ENCODE measurements at places on chromosomes 3 and 15. TPM values are rescaled to one million over a fixed set of nuclear protein-coding genes. Genes with fewer than 3 reads are reported as not detected.

GRCh38 chr15:34850121-34850520 is 54.8 kb upstream of the ACTC1 start:
- DNase-seq, result no peak

GRCh38 chr3:172750069-172750367 is 508 bp upstream of the ECT2 start:
- DNase-seq, result no peak

DNA sequence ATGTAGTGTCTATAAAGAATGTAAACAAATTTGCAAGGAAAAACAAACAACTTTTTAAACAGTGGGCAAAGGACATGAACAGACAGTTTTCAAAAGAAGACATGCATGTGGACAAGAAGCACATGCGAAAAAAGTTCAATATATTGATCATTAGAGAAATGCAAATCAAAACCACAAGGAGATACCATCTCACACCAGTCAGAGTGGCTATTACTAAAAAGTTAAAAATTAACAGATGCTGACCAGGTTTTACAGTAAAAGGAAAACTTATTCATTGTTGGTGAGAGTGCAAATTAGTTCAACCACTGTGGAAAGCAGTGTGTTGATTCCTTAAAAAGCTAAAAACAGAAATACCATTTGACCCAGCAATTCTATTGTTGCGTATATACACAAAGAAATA is 47.1 kb upstream of the LSAMP start:
- no peak for DNase-seq

GRCh38 chr15:35654332-35654731 is 108.4 kb upstream of the DPH6 start:
- DNase-seq, result no peak

- no peak for DNase-seq
Measured at GRCh38 chr15:43251185-43251870, 15.4 kb downstream of the TGM5 start.

GRCh38 chr3:172203522-172204258 is 164.3 kb downstream of the FNDC3B start:
- DNase-seq, result peak; percentile 80

DNA sequence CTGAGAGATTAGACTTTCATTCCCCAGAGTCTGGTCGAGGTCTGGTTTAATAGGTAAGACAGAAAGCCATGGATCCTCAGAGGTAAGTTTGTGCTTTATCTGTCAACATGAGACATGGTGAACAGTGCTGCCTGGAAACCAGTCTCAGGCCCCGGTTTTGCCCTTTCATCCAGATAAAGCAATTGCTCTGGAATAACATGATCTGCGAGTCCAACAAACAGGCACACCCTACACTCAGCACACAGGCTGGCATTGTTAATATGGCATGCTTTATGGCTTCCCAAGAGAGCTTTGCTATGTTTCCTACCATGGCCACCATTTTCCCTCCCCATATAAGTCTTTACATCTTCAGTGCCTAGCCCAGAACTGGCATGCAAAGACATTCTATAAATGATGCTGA is 30.1 kb upstream of the MNS1 start:
- DNase-seq, result no peak

DNA sequence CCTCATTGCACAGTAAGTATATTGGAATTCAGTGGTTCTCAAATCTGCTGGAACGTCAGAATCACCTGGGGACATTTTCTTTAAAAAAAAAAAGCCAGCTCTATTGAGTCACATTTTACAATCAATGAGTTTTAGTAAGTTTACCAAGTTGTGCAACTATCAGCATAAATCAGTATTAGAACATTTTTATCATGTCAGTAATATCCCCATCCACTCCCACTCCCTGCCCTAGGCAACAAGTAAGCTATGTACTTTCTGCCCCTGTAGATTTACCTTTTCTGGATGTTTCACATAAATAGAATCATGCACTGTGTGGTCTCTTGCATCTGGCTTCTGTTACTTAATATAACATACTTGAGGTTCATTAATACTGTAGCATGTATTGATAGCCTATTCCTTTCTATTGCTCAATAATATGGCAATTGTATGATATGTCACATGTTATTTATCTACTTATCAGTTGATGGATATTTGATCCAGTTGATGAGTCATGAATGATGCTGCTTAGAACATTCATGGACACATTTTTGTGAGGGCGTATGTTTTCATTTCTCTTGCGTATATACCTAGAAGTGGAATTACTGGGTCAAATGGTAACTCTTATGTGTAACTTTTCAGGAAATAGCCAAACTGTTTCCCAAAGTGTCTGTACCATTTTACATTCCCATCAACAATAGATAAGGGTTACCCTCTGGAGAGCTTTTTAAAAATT is 180.5 kb downstream of the THSD4 start:
- DNase-seq, result no peak

DNA sequence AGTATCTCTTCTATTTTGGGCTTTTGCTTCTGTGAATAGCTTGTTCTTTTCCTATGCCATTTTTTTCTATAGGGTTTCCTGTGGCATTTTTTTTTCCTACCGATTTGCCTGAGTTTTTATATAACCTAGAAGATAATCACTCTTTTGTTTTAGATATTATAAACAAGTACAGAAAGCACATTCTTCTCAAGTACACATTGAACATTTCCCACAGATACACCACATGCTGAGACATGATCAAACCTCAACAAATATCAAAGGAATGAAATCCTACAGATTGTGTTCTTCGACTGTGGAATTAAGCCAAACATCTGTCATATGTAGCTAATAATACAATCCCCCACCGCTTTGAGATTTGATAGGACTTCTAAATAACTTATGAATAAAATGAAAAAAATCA is 9.1 kb upstream of the FEM1B start:
- DNase-seq, result no peak

- no peak for DNase-seq
Measured at GRCh38 chr3:98002717-98003116, 30.5 kb upstream of the RIOX2 start.

GRCh38 chr15:40943764-40944365 is 9.4 kb upstream of the CHAC1 start:
- DNase-seq, result no peak

- DNase-seq, result no peak
Measured at GRCh38 chr3:127006781-127007436, 24.0 kb downstream of the PLXNA1 start.

Gene TMEM207
- not detected for total RNA-seq

Gene PPP2R3A
- 9.0 TPM for total RNA-seq

Gene CMTM8
- total RNA-seq, result 28.8 TPM

Gene HACD2
- total RNA-seq, result 36.5 TPM

Gene NANOGP8
- not detected for total RNA-seq

Gene ZDHHC19
- total RNA-seq, result 3.9 TPM
